ENCODE measurements at places on chromosomes 13 and 19. TPM values are rescaled to one million over a fixed set of nuclear protein-coding genes. Genes with fewer than 3 reads are reported as not detected.
A peak's percentile ranks its signal among the peaks of the same experiment; 100 is the strongest.

DNA sequence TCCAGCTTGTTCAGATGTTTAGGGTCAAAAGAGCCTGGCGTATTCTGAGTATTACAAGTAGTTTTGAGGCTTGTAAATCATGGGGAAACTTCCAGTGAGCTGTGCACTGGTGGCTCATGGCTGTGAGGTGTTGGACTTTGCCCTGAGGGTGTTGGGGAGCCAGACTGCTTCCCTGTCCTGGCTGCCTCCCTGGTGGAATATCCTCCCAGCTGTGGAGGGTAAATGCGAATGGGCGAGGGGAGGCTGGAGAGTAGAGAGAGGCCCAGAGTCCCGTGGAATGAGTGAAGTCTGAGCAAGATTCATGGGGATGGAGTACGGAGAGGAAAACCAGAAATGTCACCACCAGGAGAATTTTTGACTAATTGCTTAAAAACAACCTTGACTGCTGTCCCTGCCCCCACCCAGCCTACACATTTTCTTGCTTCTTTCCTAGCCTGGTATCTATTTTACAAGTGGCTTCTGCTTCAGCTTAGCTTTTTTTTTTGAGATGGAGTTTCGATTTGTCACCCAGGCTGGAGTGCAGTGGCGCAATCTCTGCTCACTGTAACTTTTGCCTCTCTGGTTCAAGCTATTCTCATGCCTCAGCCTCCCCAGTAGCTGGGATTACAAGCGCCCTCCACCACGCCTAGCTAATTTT, 3.7 kb downstream of the SNRPA start:
- no peak for DNase-seq

DNA sequence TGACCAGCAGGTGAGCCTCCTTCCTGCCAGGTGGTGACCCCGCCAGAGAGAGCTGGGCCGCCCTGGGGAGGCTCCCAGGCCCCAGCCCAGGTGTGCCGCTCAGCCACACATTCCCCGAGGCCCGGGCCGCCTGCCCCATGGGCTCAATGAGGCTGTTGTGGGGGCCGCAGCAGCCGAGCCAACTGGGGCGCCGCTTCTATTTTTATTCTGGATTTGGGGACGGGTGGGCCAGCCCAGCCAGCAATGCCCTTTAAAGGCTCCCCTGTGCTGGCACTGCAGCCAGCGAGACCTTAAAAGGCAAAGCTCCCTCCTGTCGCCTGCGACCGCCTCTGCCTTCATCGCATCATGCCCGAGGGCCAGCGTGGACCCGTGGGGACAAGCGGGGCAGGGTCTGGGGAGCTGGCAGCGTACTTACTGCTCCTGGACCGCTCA, 17.7 kb upstream of the CRTC1 start:
- DNase-seq: no peak

DNA sequence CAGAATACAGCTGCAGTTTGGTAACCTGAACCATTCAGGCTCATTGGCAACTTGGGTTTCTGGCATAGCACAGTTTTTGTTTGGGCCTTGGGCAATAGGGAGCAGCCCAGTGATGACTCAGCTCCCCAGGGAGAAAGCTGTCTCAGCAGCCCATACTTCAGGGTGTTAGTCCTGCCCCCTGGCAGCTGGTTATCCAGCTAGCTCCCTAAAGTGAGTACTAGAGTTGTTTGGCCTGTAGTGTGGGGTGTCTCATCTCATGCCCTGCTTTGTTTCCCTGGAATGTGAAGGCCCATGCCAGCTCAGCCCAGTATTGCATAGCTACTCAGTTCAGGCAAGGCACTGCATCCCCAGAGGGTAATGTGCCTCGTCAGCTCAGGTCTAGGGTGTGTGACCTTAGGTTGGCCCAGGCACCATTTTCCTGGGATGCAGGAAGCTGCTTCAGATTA, 18.2 kb upstream of the ZNF543 start:
- no peak for DNase-seq

- no peak for DNase-seq
These were observed 4.7 kb downstream of the AKAP8 start for GRCh38 chr19:15374796-15375440.

DNA sequence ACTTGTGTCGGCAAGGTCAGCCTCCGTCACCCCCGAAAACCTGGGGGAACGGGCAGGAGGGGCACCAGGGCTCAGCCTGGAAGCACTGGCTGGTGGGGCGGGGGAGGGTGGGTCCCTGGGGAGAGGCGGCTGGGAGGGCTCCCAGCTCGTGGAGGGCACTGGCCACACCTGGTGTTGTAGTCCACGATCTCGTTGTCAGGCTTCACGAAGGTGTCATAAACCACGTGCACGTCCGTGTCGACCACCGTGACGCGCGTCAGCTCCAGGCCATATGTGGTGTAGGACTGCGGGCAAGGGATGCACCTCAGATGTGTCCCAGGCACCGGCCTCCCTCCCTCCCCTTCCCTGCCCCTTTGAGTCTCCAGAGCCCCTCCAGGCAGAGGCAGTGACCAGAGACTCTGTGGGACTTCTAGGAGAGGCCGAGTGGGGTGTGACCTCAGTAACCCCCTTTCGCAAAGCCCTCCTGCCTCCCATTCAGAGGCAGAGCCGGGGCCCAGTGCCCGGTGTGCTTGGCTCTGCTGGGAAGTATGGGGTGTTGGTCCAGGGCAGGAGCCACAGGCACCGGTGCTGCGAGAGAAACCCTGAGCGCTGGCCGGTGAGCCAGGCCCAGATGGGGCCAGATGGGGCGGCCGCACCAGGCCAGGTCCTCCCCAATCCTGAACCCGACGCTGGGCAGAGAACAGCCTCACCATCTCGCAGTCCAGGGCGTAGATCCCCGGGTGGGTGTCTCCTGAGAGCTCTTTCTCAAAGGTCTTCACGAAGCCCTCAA, 4.6 kb upstream of the ATP8B3 start:
- DNase-seq: no peak

GRCh38 chr13:98142380-98143156, at the start of gene FARP1:
Gene FARP1 (plus strand): TSS chr13:98143094. CDS start chr13:98213243, 70,149 bp downstream.
- peak; percentile 77 for DNase-seq

- no peak for DNase-seq
These were observed 511.0 kb upstream of the HTR2A start for GRCh38 chr13:47407808-47408207.

- no peak for DNase-seq
These were observed 416 bp upstream of the DOCK9 start for GRCh38 chr13:98978280-98978679.

DNA sequence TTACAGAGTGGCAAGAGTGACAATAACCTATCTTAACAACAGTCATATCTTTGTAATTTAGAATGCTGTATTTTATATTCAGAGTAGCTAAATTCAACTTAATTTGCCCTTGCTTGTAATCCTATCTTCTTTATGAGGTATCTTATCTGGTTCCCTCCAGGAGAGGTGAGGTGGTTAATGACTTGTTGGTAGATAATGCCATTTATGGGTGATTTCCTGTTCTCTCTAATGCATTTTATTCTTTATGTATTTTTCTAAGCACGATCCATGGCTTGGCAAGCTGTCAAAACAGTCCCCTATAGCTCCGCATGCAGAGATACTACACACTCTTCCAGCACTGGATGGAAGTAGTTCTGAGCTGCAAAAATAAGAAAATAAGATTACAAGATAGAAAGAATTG, 267.9 kb downstream of the LMO7 start:
- DNase-seq: no peak

DNA sequence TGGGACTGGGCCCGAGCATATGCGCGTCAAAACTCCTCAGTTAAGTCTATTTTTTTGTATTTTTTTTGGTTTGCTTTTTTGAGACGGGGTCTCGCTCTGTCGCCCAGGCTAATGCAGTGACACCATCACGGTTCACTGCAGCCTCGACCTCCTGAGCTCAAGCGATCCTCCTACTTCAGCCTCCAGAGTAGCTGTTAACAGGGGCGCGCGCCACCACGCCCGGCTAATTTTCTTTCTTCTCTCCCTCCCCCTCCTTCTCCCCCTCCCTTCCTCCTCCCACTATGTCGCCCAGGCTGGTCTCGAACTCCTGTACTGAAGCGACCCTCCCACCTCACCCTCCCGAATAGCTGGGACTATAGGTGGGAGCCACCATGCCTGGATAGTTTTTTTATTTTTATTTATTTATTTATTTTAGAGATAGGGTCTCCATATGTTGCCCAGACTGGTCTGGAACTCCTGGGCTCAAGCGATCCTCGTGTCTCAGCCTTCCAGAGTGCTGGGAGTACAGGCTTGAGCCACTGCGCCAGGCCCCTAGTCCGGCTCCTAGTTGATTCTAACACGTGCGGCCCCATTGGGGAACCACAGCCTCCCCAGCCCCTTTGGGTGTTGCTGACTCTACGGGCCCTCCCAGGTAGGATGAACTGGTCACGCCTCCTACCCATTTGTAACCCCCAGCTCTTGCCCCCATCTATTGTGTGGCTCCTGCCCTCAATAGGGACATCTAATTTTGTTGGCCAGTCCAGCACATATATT, 806 bp upstream of the ZNF837 start:
- no peak for DNase-seq

DNA sequence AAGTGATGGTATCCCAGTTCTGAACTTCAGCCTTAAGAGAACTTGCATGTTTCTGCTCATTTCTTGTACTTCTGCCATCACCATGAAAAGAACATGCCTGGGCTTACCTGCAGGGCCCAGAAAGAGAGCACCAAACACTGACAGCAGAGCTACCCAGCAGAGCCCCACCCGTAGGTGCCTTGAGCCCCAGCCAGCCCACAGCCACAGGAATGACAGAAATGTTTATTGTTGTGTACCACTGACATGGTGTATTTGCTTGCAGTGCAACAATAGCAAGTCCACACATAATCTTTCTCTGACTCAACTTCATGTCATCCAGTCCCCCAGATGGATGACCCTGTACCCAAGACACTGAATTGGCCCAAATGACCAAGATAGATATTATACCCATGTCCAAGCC, 195.2 kb downstream of the TSHZ3 start:
- no peak for DNase-seq

DNA sequence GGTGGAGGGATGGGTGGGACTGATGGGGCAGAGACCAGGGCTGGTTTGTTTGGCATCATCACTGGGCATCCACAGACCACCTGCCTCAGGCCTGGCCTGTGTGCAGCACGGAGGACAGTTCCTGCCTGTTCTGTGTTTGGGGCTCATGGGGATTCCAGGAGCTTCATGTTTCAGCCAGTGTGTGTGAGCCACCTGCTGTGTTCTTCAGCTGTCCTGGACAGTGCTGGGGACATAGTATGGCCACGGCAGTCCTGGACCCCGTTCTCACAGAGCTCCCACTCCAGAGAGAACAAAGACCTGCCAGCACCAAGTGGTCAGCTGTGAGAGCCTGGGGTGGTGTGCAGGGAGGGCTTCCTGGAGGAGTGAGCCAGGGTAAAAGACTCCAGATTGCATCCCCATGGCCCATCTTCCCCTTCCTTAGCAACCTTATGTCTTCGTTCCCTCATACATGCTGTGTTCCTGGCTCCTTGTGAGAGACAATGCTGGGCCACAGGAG, 2.0 kb upstream of the CCDC97 start:
- DNase-seq: no peak

DNA sequence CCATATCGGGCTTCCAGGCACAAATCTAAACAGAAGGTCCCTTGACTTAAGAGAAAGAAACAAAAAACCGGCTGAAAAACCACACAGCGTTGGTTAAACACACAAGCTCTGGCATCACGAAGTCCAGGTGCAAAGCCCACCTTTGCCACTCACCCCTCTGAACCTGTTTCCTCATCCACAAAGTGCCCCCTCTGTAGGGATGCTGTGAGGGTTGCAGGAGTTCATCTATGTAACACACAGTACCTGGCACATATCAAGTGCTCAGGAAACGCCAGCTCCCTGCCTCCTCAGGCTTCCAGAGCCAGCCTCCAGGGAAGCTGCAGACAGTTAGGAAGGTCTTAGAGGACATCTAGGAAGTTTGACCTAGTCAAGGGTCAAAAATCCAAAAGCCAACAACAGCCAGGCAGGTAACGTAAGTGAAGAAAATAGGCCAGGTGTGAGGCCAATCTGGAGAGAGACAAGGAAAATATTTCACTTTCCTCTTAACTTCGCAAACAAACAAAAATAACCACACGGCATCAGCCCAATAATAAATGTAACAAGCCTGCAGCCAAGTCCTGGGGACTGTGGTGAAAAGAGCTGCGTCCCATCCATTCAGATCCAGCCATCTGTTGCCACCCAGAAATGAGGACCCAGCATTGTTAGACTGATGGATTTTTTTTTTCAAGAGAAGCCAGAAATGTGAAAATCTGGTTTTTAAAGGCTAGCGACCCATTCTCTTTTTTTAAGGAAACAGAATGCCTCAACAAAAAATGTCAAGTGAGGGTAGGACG, 10.0 kb downstream of the KDELR1 start:
- no peak for DNase-seq

DNA sequence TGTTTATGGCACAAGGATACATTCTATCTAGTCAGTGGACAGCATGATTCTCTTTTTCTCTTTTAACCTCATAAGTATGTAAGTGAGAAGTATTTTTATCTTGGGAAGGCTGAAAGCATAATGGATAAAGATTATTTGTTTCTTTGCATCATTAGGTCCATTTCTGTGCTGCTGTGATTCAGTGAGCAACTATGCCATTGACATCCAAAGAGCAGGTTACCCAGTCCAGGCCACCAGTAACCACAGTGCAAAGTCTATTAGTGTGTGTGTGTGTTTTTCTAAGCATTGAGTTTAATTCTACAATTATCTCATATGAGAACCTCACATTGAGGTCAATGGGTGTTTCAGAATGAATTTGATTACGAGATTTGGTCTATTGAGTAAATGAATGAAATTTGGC, 158.8 kb upstream of the DACH1 start:
- DNase-seq: no peak

- no peak for DNase-seq
These were observed 1365.0 kb downstream of the EFNB2 start for GRCh38 chr13:105170438-105170837.

- no peak for DNase-seq
These were observed 765.9 kb upstream of the SLITRK1 start for GRCh38 chr13:84648069-84648640.

DNA sequence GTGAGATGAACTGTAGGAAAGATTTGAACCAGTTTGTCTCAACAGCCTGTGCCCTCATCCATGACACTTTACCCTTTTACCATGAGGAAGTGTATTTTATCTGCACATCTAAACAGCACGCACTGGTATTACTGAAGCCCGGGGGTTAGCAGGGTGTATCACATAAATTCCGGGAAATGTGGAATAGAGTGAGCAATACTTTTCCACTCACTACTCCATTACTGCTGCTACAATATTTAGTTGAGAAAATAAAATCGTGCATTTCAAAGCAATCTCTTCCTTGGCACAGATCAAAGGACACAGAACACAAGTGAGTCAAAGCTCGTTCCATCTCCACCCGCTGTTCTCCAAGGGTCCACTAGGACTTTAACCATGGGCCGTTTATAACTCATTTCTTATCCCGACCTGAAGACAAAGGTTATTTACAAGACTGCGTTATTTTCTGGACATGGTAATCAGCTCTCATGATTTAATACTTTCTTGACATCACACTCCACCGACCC, 35.2 kb downstream of the STK24 start:
- DNase-seq: no peak

DNA sequence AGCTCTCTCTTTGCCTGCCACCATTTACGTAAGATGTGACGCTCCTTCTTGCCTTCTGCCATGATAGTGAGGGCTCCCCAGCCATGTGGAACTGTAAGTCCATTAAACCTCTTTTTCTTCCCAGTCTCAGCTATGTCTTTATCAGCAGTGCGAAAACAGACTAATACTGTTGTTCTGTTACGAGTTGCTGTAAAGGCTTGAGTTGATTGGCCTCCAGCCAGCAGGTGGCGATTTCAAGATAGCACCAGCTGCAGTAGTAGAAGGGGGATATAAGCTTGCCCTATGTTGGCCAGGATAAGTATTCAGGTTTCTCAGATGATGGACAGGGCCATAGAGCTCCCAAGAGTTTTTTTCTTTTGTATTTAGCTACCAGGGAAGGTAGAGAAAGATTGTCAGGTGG, 385.5 kb downstream of the MZT1 start:
- no peak for DNase-seq

Gene CEACAM20
- polyA plus RNA-seq: not detected

Gene ZFP28
- 16.8 TPM for polyA plus RNA-seq

Gene RNF17
- 0.16 TPM for polyA plus RNA-seq

Gene IGSF23
- 1.3 TPM for polyA plus RNA-seq

Data from renal pelvis (tissue), 12 donors.